ENCODE measurements at places on chromosomes 3 and 15.
A peak's percentile ranks its signal among the peaks of the same experiment; 100 is the strongest.

DNA sequence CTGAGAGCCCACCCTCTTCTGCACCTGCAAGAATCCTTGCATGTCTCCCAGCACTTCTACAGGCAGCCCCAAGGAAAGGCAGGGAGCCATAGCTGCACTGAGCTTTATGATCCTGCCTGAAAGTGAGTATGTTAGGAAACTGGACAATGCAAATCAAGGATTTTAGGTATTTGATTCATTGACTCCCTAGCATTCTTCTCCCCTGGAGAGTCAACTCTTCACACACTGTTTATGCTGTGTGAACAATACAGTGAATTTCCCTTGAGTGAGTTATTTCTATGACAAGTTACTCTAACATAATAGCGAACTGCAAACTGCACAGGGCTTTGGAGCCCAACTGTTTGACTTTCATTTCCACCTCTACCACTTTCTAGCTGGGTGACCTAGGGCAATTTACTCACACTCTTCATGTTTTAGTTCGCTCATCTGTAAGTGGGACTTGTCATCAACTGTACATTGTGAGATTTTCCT, 96.0 kb upstream of the PHLDB2 start:
- no peak for DNase-seq

- DNase-seq, result no peak
These were observed 1050.6 kb upstream of the ALCAM start for GRCh38 chr3:104316118-104316517.

DNA sequence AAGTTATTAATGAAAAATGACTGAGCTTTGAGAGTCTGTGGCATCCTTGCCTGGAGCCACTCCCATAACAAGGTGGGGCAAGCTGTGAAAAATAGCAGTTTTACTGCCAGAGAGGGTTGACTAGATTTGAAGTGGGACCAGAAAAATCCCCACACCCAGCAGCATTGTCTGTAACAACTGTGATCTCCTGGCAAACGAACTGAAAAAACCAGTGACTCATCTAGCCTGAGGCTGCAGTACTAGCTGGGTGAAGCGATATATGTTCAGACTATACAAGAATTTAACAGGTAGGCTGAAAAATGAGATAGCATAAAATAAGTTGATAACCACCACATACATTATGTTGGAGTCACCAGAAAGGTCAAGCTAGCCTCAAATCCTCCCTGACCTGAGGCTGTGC, 64.0 kb downstream of the DPH6 start:
- DNase-seq, result peak; percentile 16

- no peak for DNase-seq
These were observed 371.5 kb upstream of the GOLIM4 start for GRCh38 chr3:168467115-168467714.

DNA sequence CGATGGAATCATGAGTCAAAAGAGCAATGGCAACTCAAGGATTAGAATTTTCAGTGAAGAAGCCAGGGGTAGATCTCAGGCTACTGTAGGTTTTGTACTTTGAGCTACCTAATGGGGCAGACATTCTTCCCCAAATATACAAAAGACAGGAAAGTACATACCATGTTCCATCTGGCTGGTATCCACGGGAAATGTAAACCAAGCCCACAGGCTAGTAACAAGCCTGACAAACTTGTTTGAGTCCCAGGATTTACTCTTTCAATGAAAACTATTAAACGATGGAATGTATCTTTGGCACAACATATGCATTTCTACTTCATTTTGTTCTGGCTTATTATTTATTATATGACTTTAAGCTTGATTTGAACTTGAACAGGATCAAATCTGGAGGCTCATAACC, 44.2 kb upstream of the GOLIM4 start:
- no peak for DNase-seq

DNA sequence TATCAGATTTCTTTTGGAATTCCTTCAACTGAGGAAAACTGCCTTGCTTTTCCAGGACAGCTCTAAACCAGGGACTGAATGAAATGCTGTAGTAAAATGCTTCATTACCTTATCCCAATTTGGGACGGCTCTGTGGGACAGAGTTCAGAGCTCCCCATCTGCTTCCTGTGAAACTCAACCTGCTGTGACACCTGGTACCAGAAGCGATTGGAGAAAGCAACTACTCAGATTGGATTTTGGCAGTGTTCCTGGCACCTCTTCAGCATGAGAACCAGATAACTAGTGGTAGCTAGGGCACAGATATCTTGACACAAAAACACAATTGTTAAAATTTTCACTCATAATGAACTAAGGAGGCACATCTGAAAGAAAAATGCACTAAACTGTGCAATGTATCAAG, 539.1 kb downstream of the SI start:
- no peak for DNase-seq

DNA sequence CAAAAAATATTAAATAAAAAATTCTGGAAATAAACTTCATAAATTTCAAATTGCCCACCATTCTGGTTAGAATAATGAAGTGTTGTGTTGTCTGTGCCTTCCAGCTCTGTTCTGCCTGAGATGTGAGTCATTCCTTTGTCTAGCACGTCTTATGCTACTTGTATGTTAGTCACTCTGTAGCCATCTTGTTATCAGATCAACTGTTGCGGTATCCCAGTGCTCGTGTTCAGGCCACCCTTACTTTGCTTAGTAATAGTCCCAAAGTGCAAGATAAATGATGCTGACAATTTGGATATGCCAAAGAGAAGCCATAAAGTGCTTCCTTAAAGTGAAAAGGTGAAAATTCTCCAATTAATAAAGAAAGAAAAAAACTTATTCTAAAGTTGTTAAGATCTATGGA, 527.5 kb downstream of the NAALADL2 start:
- DNase-seq, result no peak

DNA sequence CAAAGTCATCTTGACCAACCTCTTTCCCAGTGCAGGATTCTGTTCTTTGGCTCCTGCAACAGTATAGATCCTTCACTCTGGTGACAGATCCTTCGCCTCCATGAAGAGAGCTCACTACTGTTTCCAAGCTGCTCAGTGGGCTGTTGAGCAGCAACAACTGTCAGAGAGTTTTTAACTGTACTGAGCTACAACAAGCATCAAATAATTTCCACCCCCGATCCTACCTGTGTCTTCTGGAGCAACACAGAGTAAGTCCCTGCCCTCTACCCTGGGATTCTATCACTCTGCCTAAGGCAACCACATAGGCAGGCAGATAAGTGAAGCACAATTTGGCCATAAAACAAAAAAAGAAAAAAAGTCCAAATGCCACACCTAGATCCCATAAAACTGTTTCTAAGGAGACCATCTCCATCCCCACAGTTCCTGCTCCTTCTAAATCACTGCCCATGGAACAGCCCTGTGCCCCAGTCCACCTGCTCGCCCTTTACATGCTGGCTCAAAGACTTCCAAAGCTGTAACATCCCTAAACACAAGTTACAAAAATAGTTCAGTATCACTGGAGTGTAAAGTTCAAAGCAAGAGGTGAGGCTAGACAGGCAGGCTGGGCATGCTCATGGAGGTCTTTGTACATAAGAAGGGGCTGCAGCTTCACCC, 37.8 kb upstream of the ANPEP start:
- no peak for DNase-seq

DNA sequence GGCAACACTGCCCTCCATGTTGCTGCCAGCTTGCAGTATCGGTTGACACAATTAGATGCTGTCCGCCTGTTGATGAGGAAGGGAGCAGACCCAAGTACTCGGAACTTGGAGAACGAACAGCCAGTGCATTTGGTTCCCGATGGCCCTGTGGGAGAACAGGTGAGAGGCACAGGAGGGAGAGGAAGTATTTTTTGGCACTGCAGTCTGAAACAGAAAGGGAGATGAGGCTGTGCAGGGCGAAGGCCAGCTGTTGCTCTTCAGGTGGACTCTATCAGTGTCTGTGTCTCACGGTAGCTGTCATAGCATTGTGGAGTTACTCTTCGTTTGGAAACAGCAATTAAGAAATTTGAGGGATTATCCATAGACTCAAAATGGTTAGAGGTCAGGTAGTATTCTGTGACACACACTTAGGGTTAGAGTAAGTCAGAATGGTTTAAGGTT, 8.0 kb downstream of the NFKBIZ start:
- no peak for DNase-seq

GRCh38 chr3:41148478-41148877, 50.8 kb upstream of the CTNNB1 start:
- no peak for DNase-seq

GRCh38 chr3:17407576-17407975, 334.9 kb downstream of the TBC1D5 start:
- DNase-seq, result no peak

DNA sequence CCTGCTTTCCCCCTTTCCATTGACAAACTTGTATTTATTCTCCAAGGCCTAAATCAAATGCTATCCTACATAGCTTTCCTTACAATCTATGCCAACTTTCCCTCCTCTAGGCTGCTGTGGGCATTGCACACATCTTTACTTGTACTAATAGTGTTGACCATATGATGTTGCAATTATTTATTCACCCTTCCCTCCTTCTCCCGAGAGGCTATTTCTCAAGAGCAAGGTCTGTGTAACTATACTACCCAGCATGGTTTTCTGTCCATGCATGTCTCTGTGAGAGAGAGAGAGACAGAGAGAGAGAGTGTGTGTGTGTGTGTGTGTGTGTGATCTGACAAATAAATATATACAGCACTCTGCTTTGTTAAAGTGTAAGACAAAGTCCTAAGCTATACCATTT, 63.8 kb downstream of the GTPBP8 start:
- DNase-seq, result no peak

DNA sequence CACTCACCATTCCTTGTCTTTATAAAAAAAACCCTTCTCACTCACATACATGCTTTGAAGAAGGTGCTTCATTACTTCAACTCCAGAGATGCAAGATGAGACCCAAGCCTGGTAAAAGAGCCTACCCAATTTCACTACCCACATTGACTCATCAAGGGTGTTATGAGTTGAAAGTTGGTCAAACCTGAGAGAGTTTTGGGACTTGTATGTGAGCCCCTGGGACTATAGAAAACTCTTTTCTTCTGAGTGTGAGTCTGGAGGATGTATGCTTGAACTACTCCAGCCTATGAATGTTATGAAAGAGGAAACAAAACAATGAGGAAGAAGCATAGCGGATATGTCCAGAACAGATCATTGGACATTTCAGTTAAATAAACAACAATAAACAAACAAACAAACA, 106.5 kb upstream of the SATB1 start:
- no peak for DNase-seq
